ENCODE measurements at places on chromosomes 1 and 21. TPM values are rescaled to one million over a fixed set of nuclear protein-coding genes. Genes with fewer than 3 reads are reported as not detected.

- H3K4me1 ChIP-seq: no peaks in the 10 kb centered on the region
- H3K27ac ChIP-seq: no peak overlapping the region
- no peaks in the 10 kb centered on the region for H3K36me3 ChIP-seq
- DNase-seq: no peak
Measured at GRCh38 chr1:65992831-65993271, 200.2 kb downstream of the PDE4B start.

DNA sequence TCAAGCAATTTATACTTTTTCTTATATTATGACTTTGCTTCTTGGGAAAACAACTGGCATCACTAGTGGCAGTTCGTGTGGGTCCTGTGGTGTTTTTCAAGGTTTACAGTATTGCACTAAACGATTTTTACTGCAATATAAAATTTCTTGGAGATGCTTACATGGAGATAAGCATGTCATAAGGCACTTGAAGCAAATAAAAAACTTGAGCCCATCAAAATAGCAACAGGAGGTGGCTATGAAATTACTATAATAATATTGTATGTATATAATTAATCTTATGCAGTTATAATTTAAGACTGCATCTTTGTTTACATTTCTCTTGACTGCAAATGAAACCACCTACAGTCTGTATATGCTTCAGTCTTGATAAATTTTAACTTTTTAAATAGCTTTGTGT, 29.3 kb upstream of the CHAF1B start:
- no peak overlapping the region for H3K4me3 ChIP-seq
- H3K27ac ChIP-seq: no peak overlapping the region
- no peaks in the 10 kb centered on the region for H3K27me3 ChIP-seq
- no peak for DNase-seq
- no peaks in the 10 kb centered on the region for H3K4me1 ChIP-seq

Gene KCNJ9
- 0.05 TPM for total RNA-seq

GRCh38 chr1:218384581-218384993, 39.5 kb downstream of the TGFB2 start:
- DNase-seq: no peak
- peaks cover 19% of the 10 kb centered on the region for H3K4me1 ChIP-seq
- no peak overlapping the region for H3K4me3 ChIP-seq
- H3K36me3 ChIP-seq: no peaks in the 10 kb centered on the region
- H3K27ac ChIP-seq: no peak overlapping the region

Gene PDXK
- total RNA-seq: 127 TPM

Gene SEMA6C
- 8.2 TPM for total RNA-seq
